ENCODE measurements at places on chromosomes 5 and 9.

- DNase-seq: no peak
Measured at GRCh38 chr9:20496328-20496727, 126.0 kb downstream of the MLLT3 start.

DNA sequence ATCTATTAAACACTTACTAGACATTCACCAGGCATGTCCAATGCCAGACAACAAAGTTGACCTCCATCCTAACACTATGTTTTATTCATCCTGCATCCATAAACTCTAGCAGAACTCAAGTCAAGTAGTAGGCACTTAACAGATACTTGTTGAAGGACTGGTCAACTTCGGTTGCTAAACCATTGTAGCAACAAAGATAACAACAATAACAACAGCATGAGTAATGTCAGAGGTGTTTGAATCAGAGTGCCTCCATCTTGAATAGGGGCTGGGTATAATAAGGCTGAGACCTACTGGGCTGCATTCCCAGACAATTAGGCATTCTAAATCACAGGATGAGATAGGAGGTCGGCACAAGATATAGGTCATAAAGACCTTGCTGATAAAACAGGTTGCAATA, 180.5 kb upstream of the ZNF462 start:
- no peak for DNase-seq

GRCh38 chr5:173594061-173594460, 22.4 kb downstream of the BOD1 start:
- no peak for DNase-seq

GRCh38 chr9:29802454-29802853, 2229.2 kb upstream of the C9orf72 start:
- no peak for DNase-seq

DNA sequence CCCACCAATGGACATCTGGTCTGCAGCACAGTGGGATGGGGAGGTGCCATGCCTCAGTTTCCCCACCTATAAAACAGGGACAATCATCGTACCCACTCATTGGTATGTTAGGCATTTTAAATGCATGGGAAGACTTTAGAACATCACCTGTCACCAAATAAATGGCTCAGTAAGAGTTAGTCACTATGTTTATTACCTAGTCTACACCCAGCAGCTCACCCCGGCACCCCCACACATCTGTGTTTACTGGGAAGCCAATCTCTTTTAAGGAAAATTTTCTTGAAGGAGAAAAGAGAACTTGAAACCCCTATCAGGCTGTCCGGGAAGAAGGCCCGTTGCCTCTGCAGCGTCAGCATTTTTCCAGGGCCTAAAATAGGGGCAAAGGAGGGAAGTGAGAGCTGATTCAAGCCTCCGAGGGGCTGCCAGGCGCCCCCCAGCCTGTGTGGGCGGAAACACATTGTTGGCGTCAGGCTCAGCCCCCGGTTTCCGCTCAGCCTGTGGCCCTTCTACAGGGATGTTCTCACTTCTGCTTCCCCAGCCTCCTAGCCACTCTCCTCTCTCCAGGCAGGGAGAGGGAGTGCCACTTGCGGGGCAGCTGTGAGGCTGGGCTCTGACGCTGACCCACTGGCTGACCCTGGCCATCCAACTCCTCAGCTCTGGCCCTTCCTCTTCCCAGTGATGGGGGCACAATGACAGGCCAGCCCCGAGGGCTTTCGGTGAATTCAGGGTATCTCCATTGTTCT, 4.6 kb downstream of the CSF1R start:
- DNase-seq: no peak

DNA sequence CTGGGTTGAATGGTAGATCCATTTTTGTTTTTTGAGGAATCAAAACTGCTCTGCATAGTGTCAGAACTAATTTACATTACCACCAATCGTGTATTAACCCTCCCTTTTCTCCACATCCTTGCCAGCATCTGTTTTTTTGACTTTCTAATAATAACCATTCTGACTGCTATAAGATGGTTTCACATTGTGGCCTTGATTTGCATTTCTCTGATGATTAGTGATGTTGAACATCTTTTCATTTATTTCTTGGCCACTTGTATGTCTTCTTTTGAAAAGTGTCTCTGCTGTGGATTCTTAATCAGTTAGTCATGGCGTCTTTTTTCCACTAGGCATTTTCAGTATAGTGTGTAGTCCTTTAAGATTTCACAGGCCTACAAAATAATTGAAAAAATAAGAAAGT, 2144.3 kb upstream of the C9orf72 start:
- no peak for DNase-seq

DNA sequence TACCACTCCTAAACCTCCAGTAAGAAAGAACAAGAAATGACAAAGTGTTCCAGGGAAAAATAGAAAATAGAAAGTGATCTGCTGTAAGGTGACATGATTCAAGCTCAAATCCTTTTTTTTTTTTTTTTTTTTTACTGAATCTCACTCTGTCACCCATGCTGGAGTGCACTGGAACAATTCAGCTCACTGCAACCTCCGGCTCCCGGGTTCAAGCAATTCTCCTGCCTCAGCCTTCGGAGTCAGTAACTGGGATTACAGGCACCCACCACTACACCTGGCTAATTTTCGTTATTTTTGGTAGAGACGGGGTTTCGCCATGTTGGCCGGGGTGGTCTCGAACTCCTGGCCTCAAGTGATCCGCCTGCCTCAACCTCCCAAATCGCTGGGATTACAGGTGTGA, 35.9 kb downstream of the TTLL11 start:
- DNase-seq: no peak

DNA sequence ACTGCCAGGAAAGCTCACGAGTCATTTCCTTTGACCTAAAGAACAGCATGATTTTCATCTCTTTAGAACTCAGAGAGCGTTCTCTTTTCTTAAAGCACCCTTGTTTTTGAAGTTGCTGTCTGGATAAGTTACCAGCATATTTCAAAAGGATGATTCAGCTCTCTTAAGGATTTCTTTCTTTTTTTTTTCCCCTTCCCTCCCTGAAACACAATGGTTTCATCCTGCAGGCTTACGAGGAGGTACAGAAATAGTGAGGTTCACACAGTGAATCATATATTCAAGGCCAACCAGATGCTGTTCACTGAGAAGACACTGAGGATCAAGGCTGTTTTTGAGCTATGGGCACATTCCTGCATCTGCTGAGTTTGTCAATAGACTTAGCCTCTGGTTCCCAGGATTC, 257.2 kb downstream of the KIF4B start:
- no peak for DNase-seq

DNA sequence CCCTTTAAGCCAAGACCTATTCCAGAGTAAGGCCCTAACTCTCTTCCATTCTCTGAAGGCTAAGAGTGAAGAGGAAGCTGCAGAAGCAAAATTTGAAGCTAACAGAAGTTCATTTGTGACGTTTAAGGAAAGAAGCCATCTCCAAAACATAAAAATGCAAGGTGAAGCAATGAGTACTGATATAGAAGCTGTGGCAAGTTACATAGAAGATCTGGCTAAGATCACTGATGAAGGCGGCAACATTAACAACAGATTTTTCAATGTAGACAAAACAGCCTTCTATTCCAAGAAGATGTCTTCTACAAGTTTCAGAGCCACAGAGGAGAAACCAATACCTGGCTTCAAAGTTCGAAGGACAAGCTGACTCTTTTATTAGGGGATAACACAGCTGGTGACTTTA, 1143.4 kb downstream of the CDH12 start:
- DNase-seq: no peak

DNA sequence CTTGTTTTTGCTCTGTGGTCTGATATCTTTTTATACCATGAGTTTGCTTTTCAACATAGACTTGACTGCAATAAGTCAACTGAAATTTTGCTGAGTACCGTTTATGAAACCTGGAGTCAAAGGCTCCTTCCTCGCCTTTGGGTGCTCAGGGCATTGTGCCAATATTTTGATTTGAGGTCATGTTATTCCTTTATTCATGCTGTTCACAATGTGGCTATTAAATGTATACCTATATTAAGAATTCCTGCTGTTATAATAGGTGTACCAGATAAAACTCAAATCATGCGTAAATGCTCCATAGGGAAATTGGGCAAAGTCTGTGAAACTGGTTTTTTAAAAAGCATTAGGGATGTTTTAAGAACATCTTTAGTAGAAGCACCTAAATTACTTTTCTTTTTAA, 334.0 kb upstream of the NUDT12 start:
- no peak for DNase-seq

DNA sequence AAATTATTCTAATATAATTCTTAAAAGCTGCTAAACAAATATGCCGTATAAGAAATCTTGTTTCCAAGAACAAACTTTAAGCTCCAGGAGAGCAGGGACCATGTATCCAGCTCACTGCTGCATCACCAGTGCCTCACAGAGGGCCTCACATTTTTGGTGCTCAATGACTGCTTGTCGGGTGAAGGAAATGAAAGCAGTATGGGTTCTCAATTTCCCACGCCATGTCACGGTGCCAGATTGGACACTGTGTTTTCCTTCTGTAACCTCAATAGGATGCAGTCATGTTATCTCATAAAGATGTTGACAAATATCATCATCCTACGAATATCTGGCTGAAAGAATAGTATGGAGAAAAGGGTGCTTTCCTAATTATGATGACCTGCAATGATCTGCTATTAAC, 64.7 kb downstream of the POU5F2 start:
- no peak for DNase-seq

- DNase-seq: no peak
Measured at GRCh38 chr5:161086461-161086860, 234.4 kb upstream of the ATP10B start.

GRCh38 chr9:21812415-21812814, 10.0 kb downstream of the MTAP start:
- DNase-seq: no peak

DNA sequence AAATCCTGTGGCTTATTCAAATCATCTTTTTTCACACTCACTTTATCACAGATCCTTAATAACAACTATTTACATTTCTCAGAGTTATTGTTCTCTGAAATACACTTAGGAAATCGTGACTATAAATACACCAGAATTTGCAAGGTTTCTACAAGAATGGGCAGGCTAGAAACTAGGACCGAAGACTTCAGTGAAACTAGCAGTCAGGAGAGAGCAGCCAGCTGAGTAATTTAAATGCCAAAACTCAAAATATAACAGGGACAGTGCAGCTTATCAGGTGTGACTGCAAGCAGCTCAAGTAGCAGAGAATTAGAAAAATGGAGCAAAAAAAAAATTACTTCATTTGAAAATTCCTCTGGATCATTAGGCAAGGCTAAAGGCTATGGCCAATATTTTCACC, 719.3 kb upstream of the ZNF608 start:
- DNase-seq: no peak

- no peak for DNase-seq
Measured at GRCh38 chr5:103211576-103212561, 46.7 kb upstream of the MACIR start.

DNA sequence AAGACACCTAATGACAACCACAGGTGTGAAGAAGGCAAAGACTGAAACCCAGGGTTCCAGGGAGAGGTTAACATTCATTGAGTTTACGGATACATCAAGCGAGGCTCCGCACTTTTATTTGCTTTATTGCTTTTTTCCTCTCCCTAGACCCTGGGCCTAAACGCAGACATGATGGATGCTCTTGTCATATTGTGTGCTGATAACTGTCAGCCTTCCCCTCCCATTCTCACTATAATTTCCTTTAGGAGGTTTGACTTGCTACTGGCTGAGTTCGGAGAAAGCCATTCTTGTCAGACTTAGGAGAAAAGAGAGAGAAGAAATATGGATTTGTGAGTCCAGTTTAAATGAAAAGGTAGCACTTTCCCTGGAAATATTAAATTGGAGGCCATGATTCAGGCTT, 471.6 kb downstream of the DNAH5 start:
- DNase-seq: no peak

DNA sequence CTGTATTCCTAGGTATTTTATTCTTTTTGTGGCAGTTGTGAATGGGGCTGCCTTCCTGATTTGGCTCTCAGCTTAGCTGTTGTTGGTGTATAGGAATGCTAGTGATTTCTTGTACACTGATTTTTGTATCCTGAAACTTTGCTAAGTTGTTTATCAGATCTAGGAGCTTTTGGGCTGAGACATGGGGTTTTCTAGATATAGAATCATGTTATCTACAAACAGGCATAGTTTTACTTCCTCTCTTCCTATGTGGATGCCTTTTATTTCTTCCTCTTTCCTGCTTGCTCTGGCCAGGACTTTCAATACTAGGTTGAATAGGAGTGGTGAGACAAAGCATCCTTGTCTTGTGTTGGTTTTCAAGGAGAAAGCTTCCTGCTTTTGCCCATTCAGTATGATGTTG, 129.9 kb downstream of the DMXL1 start:
- DNase-seq: no peak

DNA sequence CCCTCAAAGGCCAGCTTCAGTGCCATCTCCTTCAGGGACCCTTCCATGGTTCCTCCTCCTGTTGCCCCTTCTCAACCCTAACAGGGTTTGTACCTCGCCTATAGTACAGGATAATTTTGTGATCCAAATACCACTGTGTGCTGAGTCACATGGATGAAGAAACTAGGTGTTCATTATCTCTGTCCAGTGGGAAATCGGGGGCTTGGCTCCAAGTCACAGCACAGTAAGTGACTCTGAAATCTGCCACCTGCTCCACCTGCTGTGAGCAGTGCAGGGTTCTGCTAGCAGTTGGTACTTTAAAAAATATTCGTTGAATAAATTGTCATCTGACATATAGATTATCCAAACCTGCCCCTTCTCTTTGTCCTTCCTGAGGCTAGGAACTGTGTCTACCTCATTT, 123.2 kb upstream of the OTULINL start:
- DNase-seq: no peak

- DNase-seq: no peak
Measured at GRCh38 chr5:7856855-7857254, 5.9 kb upstream of the CFAP90 start.

DNA sequence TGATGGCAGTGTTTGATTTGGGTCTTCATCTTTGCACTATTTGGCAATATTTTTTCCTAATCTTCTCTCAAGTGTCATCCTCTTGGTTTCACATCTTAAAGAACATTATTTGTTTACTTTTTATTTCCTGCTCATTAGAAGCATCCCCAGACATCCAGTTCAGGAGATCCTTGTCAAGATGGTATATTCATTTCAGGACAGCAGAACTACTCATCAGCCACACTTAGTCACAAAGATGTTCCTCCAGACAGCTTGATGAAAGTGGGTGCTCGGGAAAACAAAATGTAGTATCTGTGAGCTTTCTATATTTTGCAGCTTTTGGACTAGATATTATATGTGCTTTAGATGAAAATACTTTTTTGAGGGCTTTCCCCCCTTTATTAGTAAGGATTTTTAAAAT, 72.1 kb upstream of the SREK1 start:
- DNase-seq: no peak

GRCh38 chr9:92627651-92628050, 42.3 kb downstream of the IPPK start:
- no peak for DNase-seq

All from activated CD4-positive, CD25-positive, alpha-beta regulatory T cell treated with anti-CD3 and anti-CD28 coated beads, Interleukin-2, amount 50 U/mL, for 72 hours (primary cell).